ENCODE measurements at places on chromosomes 6 and 20.

GRCh38 chr6:140542863-140543262 lies 1168.4 kb upstream of the CITED2 start:
- DNase-seq, result no peak

- peak; percentile 10 for DNase-seq
Observed at GRCh38 chr6:113859349-113860180, 2.4 kb downstream of the MARCKS start.

GRCh38 chr20:3423126-3423525 lies 15.7 kb upstream of the DNAAF9 start:
- DNase-seq, result no peak

DNA sequence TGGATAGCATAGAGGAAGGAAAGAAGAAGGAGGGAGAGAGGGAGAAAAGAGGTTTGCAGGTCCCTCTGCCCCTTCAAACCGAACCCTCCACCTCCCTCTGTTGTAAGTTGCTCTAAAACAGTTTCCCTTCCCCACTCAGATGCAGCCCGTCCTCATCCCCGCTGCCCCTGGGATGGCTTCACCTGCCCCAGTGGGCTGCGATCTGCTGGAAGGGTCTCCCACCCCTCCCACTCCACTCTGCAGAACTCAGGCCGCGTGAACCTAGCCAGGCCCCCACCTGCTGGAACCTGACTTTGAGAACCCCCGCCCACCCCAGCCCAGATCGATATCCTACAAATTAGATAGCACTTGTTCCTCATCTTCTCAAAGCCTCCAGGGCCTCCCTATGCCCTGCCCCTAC lies 190.8 kb downstream of the DLL1 start:
- no peak for DNase-seq

GRCh38 chr6:36376742-36377141 lies 10.7 kb downstream of the ETV7 start:
- DNase-seq, result no peak

GRCh38 chr20:64192406-64192805 lies 28.2 kb downstream of the MYT1 start:
- DNase-seq, result no peak

DNA sequence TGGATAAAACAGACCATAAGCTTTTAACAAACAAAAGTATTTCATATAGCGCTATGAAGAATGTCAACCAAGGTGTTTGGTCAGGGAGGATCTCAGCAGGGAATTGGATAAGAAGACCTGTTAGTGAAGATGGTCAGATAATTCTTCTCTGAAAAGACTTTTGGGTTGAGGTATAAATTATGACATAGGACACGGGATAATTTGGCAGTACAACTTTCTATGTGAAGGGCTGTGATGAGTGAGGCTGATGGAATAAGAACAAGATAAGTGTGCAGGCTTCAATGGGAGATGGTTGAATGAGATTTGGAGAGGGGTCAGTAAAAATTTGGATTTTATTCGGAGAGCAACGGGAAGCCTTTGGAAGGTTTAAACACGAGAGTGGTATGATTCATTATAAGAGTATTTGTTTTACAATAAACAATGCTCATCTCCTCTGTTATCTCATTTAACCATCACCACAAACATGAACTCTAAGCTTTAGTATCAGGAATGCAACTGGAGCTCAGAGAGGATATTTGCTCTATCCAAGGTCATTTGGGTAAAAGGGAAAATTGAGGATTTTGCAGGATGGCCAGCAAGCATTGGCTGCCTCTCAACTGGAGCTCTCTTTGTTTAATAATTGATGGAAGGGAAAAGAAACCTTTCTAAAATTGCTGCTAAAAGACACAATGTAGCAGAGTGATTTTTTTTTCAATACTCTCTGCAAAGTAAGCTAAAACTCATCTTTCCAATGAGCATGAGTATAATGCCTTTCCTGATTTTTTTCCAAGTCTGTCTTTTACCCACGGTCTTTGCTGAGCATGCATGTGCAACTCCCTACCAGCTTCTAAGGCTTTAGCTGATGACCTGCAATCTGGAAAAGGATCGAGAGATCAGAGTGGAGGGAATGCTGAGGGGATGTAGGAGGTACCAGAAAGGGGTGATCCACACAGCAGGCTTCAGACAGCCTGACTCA lies 534.0 kb downstream of the CBLN4 start:
- DNase-seq, result no peak

DNA sequence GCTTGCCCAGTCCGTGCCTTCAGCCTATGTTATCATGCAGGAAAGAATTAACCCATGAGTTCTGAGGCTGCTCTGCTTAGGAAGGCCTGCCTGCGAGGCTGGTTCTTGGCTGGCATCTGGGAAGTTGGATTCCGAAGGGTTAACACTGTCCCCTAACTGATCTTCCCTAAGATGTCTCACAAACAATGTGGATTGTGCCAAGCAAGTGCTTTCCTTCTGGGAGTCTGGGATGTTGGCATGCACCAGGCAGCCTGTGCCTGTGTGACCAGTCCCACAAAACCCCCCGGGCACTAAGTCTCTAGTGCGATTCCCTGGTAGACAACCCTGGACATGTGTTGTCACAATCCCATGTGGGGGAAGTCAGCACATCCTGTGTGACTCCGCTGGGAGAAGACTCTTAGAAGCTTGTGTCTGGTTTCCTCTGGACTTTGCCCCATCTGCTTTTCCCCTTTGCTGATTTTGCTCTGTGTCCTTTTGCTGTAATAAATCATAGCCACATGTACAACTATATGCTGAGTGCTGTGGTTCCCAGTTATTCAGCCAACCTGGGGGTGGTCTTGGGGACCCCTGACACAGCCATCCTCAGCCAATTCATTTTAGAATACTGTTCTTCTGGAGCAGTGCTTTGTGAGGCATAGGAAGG lies 83.8 kb downstream of the SLC22A23 start:
- no peak for DNase-seq

DNA sequence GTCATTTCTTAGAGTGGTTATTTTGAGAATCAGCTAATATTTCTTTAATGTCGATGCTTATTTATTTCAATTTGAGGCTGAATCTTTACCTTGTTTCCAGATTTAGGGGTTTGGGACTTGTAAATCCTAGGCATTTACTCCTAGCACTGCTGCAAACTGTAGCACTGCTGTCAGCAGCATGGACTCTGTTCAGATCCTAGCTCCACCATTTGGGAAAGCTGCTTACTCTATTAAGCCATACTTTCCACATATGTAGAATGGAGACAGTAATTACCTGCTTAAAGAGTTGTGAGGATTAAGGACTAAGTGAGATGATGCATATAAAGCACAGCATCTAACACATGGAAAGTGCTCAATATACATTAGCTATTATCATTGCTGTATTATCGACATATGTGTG lies 28.7 kb downstream of the TMEM242 start:
- no peak for DNase-seq

GRCh38 chr6:29737707-29738630 lies 14.7 kb downstream of the HLA-F start:
- DNase-seq, result peak; percentile 57

GRCh38 chr6:154154389-154154967 lies 115.4 kb downstream of the OPRM1 start:
- DNase-seq, result peak; percentile 5
